ENCODE measurements at places on chromosomes 6 and 20. TPM values are rescaled to one million over a fixed set of nuclear protein-coding genes. Genes with fewer than 3 reads are reported as not detected.

DNA sequence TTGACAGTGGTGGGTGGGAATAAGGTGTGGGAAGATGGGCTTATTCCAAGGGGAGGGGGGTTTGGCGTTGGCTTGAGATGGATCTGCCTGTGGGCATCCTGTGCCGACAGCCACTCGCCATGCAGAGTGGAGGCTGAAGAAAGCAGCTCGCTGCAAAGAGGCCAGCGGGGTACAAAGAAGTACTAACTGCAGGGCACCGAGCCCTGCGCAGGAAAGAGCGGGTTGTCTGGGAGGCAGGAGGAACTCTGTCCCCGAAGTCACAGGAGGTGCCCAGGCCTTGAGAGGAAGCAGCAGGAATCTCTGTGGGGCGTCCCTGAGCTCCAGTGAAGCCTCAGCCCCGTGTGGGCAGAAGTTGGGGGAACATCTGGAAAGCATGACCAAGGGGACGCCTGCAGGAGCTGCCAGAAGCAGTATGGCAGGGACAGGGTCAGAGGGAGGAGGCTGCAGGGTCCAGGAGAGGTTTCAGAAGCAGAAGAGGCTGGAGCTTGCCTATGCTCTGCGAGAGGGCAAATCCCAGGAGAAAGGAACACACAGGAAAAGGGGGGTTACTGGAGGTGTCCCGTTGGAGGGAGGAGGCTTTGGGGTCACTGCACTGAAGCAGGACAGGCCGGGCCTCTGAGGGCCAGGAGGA, 77.2 kb downstream of the THBS2 start:
- DNase-seq, result no peak

DNA sequence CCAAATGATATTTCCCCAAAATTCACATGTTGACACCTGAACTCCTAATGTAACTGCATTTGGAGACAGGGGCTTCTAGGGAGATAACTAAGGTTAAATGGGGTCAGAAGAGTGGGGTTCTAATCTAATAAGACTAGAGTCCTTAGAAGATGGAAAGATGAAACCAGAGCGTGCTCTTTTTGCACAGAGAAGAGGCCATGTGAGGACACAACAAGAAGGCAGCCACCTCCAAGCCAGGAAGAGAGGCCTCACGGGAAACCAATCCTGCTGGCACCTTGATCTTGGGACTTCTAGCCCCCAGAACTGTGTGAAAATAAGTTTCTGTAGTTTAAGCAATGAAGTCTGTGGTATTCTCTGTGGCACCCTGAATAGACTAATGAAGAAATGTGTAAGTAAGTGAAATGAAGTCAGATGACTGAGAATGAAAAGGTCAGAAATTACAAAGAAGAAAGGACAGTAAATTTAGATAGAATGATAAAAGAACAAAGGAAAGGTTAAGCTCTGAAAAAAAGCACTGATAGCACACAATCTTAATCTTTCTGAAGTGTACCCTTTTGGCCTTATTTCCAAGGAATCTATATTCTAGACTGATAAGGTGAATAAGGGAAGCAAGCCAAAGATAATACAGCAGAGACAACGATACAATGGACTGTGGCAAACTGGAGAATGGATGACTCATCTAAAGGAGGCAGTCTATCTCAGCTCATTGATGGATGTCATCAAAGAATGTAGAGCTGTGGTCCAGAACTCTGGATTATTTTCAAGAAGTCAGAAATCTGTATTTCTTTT, 110.4 kb downstream of the MYB start:
- peak; percentile 27 for DNase-seq

- no peak for DNase-seq
Observed at GRCh38 chr6:1327630-1328029, 15.7 kb downstream of the FOXQ1 start.

DNA sequence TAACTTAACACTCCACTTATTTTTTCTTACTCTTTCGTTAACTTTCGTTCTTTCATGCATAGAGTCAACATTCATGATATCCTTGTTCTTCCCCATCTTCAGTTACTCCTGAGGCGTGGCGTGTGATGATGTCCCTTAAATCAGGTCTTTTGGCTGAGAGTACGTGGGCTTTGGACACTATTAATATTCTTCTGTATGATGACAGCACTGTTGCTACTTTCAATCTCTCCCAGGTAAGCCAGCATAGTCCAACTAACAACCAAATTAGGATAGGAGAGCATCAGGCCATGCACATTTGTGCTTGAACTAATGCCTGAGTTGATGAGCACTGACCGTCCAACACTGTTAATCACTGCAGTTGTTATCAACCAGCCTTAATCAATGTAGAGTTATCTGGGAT, 119.6 kb downstream of the TMEM242 start:
- no peak for DNase-seq

LY6G6D gene
- not detected for total RNA-seq

DNA sequence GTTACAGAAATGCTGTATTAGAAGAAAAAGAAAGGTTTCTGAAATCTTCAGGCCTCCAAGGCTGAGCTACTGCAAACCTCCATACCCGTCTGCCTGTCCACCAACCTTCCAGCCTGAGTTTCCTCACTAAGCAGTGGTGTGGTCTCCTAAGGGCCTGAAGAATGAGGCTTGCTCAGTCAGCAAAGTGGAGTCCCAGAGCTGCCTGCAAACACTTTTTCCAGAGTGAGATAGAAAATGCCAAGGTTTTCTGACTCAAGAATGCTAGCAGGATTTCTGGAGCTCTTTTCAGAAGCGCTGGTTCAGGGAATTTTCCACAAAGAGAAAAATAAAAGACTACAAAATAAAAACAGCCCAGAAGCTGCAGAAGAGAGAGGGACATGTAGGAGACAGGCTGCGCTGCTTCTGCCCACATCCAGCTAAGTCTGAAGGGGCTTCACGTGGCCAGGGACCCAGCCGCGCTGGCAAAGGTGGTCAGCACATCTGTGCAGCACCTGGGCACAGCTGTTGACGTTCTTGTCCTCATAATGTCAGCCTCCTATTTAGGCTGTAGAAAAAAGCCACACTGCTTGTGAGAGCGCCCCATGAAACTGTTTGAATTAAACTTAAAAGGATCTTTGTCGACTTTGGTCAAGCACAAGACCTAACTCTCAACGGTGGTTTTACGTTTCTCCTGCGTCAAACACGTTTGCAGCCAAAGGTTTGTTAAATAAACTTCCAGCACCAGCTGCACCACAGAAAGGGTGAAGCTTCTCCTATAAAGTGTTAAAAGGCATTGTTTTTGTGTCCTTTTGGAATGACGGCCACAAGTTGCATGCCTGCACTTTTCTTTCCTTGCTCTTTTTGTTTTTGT, 209.0 kb downstream of the THBS2 start:
- no peak for DNase-seq

DNA sequence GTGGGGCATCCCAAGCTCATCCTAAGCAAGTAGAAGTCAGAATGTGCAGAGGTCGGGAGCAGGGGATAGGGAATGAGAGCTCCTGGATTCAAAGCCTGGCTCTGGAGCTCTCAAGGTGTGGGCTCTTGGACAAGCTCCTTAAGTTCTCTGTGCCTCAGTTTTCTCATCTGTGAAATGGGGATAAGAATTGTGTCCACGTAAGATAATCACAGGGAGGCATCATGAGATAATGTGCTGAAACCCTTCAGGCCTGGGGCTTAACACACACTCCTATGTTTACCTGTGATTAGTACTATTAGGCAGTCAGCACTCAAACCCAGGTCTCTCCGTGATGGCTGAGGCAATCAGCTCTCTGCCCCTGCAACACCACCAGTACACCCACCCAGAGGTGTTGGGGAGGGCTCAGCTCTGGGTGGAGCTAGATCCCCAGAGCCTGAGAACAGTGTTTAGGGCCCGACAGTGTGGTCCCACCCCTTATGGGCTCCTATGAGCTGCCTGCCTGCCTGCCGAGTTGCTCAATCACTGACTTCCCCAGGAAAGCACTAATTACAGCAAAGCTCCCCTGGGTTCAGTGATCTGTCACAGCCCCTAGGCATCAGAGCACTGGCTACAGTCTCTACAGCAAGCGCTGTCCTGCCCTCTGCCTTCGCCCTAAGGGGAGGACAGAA, 6.3 kb upstream of the SIRPA start:
- peak; percentile 30 for DNase-seq

SOX12 gene
- 1.5 TPM for total RNA-seq

DNA sequence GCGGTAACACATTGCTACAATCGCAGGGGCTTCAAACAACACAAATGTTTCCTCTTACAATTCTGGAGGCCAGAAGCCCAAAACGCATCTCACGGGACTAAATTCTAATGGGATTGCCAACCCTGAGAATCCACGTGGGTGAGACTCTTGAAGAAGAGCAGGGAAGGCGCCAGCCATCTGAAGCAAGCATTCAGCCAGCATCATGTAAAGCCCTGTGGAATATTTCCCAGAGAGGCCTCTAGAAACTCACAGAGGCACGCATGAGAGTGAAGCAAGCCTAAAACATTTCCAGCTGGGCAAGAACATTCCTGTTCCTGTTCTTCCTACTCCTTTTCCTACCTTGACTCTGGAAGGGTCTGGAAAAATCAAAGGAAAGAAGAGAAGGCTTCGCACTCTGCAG, 19.6 kb upstream of the FNDC1 start:
- DNase-seq, result no peak

- DNase-seq, result no peak
Observed at GRCh38 chr20:17890330-17890729, 78.3 kb downstream of the SNX5 start.

SLC44A4 gene
- total RNA-seq, result not detected

DNA sequence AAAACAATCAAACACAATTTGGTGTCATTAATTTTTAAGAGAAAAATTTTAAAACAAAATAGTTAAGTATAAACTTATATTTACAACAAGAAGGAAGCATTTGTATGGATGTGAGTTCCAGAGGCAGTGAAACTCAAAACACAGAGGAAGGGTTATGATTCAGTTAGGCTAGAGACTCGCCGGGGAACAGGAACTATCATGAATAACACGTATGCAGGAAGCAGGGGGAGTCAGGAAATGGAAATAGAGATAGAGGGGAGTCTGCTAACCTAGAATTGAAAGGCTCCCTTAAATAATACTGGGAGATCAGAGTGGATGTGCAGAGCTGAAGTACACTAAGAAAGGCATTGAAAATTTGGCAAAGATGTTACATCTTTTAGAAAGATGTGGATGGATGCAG, 14.2 kb upstream of the HLA-DRB1 start:
- no peak for DNase-seq

- no peak for DNase-seq
Observed at GRCh38 chr6:131451321-131452144, 121.5 kb upstream of the ARG1 start.

DNA sequence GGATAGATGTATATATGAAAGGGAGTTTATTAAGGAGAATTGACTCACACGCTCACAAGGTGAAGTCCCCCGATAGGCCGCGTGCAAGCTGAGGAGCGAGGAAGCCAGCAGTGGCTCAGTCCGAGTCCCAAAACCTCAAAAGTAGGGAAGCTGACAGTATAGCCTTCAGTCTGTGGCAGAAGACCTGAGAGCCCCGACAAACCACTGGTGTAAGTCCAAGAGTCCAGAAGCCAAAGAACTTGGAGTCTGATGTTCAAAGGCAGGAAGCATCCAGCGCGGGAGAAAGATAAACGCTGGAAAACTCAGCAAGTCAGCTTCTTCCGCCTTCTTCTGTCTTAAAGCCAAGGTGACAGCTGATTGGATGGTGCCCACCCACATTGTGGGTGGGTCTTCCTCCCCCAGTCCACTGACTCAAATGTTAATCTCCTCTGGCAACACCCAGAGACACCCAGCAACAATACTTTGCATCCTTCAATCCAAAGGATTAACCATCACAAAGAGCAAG, 102.6 kb upstream of the GJE1 start:
- no peak for DNase-seq

- DNase-seq, result no peak
Observed at GRCh38 chr6:15038013-15038791, 207.7 kb upstream of the JARID2 start.

GMDS gene
- 10.0 TPM for total RNA-seq

GRCh38 chr20:63509088-63509564, 10.2 kb upstream of the EEF1A2 start:
- no peak for DNase-seq

- no peak for DNase-seq
Observed at GRCh38 chr6:111813237-111813636, 60.0 kb downstream of the FYN start.

GRCh38 chr6:63732336-63732735, 96.7 kb downstream of the PHF3 start:
- DNase-seq, result no peak

DNA sequence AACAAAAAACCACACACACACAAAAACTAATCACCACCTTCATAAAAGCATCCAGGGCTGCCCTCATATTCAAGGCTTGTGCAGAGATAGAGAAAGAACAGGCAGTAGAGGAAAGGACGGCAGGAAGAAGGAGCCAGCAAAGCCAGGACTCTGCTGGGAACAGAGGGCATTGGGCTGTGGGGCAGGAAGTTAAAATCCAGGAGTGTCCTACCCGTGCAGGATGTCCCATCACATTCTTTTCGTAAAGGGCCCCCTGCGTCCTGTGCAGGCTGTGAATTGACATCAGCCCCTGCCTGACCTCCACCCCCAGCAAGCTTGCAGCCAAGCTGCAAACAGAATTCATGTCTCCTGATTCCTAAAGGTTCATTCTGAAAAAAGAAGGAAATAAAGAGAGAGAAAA, 96.4 kb upstream of the AKAP12 start:
- no peak for DNase-seq

COL21A1 gene
- 0.06 TPM for total RNA-seq

CCN5 gene
- total RNA-seq, result not detected

DNA sequence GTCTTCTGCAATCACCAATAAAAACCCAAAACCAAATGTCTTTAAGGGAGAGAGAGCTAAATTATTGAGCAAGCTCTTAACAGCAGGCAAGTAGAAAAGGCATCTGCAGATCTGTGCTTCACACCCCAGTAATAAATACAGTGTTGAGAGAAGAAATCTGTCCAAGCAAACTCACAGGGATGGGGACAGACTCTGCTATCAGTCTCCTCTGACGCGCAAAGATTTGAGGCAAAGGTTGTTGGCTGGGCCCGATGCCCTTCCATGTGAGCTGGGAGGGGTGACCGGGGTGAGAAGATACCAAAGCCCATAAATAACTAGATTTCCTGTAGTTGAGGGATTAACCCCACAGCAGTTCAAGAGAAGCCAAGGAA, 315.2 kb upstream of the SOX4 start:
- no peak for DNase-seq

CTCFL gene
- 0.06 TPM for total RNA-seq

- DNase-seq, result no peak
Observed at GRCh38 chr6:130282234-130282995, 59.7 kb upstream of the SAMD3 start.

DNA sequence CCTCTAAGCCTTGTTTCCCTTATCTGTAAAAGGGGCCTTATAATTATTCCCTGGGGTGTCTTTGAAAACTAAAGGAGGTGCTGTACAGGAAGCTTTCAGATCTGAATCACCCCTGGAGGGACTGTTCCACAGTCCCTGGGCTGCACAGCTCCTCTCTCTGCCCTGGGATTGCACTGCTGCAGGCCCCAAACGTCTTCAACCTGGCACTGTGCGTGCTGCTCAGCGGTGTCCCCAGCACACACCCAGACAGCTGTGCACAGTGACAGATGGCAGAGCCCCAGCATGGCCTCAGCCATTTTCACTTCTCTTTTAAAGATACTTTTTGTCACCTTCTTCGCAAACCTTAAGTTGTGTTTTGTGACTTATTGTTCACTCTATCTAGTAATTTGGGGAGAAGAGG, 50.7 kb upstream of the INSM1 start:
- no peak for DNase-seq

FOXA2 gene
- 0.33 TPM for total RNA-seq

CLIC5 gene
- total RNA-seq, result not detected
